ENCODE measurements at places on chromosomes 3 and 15.
A peak's percentile ranks its signal among the peaks of the same experiment; 100 is the strongest.

GRCh38 chr3:38070013-38070412, 31.0 kb downstream of the DLEC1 start:
- H3K4me3 ChIP-seq = no peak overlapping the region
- no peaks in the 10 kb centered on the region for H3K4me1 ChIP-seq
- DNase-seq = no peak
- H3K27ac ChIP-seq = no peak overlapping the region
- no peaks in the 10 kb centered on the region for H3K27me3 ChIP-seq

- H3K27ac ChIP-seq = no peak overlapping the region
- H3K27me3 ChIP-seq = no peaks in the 10 kb centered on the region
- H3K4me1 ChIP-seq = peaks cover 17% of the 10 kb centered on the region
- no peak for DNase-seq
- no peaks in the 10 kb centered on the region for H3K36me3 ChIP-seq
Measured at GRCh38 chr3:11060500-11061251, 68.1 kb downstream of the SLC6A1 start.

GRCh38 chr15:62976301-62976881, 66.2 kb upstream of the TPM1 start:
- no peak for DNase-seq
- H3K4me3 ChIP-seq = no peak overlapping the region
- peaks cover 3% of the 10 kb centered on the region for H3K4me1 ChIP-seq
- H3K27ac ChIP-seq = no peak overlapping the region

- no peak overlapping the region for H3K4me3 ChIP-seq
- no peaks in the 10 kb centered on the region for H3K36me3 ChIP-seq
- DNase-seq = peak; percentile 51
- no peaks in the 10 kb centered on the region for H3K4me1 ChIP-seq
Measured at GRCh38 chr3:67461667-67462142, 192.7 kb downstream of the SUCLG2 start.

DNA sequence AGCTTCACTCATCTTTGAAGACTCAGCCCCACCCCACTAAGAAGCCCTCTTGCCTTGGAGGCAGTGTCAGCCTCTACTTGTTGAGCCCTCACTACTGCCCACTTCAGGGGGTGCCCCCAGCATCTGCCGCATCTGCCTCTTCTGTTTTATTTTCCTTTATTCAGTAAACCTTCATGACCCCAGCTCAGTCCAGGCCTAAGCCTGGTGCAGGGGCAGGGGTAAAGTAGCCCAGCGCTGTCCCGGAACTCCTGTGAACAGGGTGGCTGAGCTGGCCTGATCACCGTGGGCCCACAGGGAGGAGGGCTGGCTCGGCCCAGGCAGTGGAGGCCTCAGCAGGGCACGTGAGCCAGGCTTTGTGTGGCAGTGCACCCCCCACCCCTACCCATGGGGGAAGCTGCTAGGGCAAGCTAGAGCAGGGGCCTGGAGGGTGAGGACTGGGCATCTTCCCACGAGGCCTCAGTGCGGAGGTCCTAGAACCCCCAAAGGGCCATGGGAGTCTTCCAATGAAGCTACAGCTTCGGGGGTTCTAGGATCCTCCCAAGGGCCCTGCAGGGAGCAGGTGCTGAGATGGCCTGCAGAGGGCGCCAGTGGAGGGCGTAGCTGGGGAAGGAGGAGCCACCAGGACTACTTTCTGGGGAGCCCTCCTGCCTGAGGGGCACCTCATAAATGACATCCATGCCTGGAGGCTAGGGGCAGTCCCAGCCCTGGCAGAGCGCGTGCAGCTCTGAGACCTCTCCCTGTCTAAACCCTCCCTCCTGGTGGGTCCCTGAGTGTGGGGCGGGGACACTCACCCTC, 36.0 kb downstream of the TSPAN3 start:
- H3K36me3 ChIP-seq = peaks cover 45% of the 10 kb centered on the region
- no peak overlapping the region for H3K4me3 ChIP-seq
- no peak overlapping the region for H3K27ac ChIP-seq
- peaks cover 45% of the 10 kb centered on the region for H3K4me1 ChIP-seq
- no peak for DNase-seq
- H3K27me3 ChIP-seq = no peaks in the 10 kb centered on the region

DNA sequence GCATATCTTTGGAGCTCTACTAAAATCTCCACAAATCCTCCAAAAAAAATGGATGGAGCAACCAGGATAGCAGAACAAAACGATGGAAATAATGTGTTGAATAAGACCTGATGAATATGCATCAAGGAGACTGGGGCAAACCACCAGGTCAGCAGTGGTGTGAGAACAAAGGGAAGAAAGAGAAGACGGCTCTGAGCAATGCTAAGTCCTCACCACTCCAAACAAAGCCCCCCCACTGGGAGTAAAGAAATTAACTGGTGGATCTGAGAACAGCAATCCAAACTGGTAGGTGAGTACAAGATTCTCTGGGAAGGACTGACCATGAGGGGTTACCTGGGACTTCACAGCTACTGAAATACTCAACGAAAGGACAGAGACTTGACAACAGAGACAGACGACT, 977.3 kb downstream of the TBL1XR1 start:
- H3K36me3 ChIP-seq = no peaks in the 10 kb centered on the region
- no peaks in the 10 kb centered on the region for H3K27me3 ChIP-seq
- no peaks in the 10 kb centered on the region for H3K4me1 ChIP-seq
- DNase-seq = no peak
- H3K4me3 ChIP-seq = no peak overlapping the region
- H3K27ac ChIP-seq = no peak overlapping the region

- no peaks in the 10 kb centered on the region for H3K36me3 ChIP-seq
- H3K4me1 ChIP-seq = peaks cover 19% of the 10 kb centered on the region
- DNase-seq = no peak
Measured at GRCh38 chr3:147379651-147380050, 26.7 kb downstream of the ZIC4 start.

DNA sequence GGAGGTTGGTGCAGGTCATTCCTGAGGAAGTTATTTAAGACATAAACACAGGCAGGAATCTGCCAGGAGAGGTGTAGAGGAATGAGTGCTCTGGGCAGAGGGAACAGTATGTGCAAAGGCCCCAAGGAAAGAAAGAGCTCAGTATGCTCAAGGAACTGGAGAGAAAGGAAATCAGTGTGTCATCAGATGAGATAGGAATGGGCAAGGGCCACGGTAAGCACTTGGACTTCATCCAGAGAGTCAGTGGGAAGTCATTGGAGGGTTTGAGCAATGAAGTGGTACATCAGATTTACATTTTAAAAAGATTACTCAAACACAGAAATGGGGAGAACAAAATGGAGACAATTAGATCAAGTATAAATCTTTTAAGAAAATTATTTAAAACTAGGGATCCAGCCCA, 272.2 kb downstream of the ADAMTSL3 start:
- H3K36me3 ChIP-seq = no peaks in the 10 kb centered on the region
- H3K27me3 ChIP-seq = no peaks in the 10 kb centered on the region
- no peak overlapping the region for H3K4me3 ChIP-seq
- no peak for DNase-seq
- no peak overlapping the region for H3K27ac ChIP-seq
- no peaks in the 10 kb centered on the region for H3K4me1 ChIP-seq

DNA sequence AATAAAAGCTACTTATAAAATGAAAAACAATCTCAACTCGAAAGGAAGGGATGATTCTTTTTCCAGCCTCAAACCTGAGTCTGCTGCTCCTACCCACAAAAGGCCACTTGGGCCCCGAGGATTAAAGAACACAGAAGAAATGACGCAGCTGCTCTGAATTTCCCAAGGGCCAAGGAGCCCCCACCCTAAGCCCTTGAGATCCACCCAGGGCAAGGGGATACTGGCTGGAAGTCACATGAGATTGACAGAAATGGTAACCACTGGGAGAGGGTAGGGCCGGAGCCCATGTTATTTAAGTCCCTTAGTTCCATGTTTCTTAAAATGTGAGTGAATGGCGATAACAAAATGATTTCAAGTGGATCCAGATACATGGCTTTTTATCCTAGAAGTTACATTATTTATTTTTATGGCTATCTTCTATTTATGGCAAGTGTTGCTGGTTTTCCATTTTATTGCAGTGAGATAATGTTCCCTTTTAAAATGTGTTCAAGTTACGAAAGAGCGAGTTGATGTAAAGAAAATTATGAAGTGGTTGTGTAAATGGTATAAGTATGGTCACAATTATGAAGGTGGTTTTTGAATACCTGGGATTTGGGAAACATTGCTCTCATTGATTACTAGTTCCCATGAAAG, 16.8 kb downstream of the IGDCC4 start:
- no peak overlapping the region for H3K4me3 ChIP-seq
- H3K4me1 ChIP-seq = peaks cover 20% of the 10 kb centered on the region
- DNase-seq = no peak
- no peak overlapping the region for H3K27ac ChIP-seq
- H3K36me3 ChIP-seq = peaks cover 19% of the 10 kb centered on the region
